ENCODE measurements at places on chromosomes 3 and 15.

GRCh38 chr3:81289676-81290075 lies 471.8 kb downstream of the GBE1 start:
- DNase-seq = no peak

- no peak for DNase-seq
Measured at GRCh38 chr3:138469874-138470273, 35.5 kb downstream of the ESYT3 start.

DNA sequence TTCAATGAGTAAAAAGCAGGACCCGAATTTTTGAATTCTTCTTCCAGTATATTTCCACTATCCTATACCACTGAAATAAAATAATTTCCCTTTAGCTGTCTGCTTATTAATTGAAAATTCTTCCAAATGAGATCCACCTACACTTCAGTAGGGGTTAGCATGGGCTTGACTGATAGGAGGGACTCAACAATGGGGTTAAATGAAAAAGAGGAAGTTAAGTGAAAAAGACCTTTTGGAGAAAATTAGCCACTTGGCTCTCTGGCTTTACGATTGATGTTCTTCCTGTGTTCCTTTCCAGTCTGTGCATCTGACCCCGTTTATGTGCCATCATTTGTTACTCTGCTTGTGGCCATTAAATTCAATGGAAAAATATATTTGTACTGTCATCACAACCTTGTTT lies 54.0 kb upstream of the GCNT3 start:
- no peak for DNase-seq

DNA sequence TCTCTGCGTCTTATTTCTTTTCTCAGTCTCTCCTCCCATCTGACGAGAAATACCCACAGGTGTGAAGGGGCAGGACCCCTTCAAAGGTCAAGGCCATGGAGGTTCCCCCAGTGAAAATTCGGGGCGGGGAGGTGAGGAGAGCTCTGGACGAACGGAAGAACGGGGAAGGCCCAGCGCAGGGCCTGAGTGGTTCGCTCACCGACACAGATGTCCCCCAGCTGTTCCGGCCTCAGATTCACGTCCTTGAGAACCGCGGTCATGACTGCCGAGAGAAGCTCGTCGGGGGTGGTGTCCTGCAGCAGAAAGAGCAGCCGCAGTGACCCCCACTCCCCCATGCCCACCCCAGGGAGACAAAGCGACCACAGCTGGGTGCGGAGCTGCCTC lies 542 bp downstream of the ACAA1 start:
- peak; percentile 37 for DNase-seq

GRCh38 chr3:53379898-53380297 lies 32.6 kb upstream of the DCP1A start:
- no peak for DNase-seq

DNA sequence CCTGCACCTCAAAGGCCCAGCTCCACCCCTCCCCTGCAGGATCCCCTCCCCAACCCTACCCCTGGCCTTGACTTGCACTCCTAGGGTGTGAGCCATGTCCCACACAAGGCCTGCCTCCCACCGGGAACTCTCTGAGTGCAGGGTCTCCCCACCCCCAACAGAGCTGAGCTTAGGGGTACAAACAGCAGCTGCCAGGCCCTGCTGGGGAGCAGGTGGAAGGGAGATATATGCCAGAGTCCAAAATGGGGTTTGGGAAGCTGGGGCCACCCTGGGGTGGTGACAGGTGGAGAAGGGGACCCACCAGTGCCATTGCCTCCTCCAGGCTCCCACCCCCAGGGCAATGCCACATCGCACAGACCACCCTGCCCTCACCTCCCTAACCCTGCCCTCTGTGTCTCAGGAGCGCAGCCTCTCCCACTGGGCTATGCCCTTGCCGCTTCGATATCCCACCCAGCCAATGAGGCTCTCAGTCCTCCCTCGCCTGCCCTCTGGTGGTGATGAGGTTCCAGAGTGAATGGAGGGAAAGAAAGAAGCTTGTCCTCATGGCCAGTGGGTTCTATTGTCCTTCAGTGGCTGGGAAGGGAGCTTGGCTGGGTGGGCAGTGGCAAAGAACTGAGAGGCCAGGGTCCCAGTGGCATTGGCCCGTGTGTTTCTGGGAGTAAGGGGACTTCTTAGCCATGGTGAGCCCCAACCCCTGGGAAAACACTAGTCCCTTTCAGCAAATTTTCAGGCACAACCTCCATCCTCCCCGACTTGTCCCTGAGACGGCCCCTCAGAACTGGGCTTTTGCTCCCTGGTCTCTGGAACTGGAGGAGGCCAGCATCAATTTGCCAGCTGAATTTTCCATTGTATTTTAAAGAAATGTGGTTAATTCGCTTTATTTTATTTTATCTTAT lies 46.8 kb downstream of the CYP11A1 start:
- peak; percentile 31 for DNase-seq

- DNase-seq = no peak
Measured at GRCh38 chr3:46893146-46893748, 15.7 kb downstream of the PTH1R start.

DNA sequence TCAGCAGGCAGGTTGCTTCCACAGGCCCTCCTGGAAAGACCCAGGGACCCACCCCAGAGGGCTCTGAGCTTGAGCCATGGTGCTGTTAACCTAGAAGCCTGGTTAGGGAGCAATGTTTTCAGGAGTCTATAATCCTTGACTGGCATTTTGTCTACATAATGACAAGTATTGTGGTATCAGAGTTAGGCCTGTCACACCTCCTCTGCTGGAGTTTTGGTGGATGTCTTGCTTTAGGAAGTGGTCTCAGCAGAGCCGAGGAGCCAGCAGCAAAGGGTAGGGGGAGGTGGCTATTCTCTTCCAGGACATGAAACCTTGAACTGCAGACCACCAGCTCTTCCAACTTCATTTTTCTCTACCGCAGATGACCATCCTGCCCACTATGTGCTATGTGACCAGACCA lies 76.1 kb downstream of the CLSTN2 start:
- DNase-seq = no peak

Data from LHCN-M2 (cell line).